ENCODE measurements at places on chromosomes 12 and 14.

- no peak for DNase-seq
Measured at GRCh38 chr14:37889087-37889486, 293.7 kb downstream of the TTC6 start.

DNA sequence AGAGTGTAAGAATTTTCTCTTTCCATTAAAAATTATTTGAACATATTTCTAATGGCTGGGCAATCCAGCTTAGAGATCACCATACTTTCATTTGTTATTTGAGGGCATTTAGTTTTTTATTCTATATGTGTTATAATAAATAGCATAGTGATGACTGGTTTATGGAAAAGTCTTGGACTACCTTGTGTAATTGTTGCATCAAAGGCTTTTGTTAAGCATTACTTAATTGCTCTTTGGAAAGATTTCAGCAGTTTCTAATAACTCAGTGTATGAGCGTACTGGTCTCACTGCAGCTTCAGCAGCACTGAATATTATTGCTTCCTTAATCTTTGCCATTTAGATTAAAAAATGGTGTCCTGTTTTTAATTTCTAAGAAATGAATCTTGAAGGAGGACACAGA is 22.8 kb downstream of the TMEM19 start:
- no peak for DNase-seq

GRCh38 chr14:74034572-74034971 is 15.4 kb downstream of the BBOF1 start:
- DNase-seq, result no peak

- no peak for DNase-seq
Measured at GRCh38 chr14:93941293-93941910, 14.3 kb downstream of the FAM181A start.

DNA sequence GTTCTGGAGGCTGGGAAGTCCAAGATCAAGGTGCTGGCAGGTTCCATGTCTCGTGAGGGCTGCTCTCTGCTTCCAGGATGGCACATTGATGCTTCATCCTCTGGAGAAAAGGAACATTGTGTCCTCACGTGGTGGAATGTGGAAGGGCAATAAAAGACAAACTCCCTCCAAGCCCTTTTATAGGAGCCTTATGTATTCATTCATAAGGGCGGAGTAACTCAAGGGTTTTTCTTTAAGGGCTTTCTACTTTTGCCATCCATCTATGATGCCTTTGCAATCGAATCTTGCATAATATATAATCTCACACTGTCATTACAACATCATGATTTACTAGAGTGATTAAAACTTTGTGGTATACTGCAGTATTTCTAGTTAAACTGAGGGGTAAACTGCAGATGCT is 132.7 kb upstream of the DDHD1 start:
- DNase-seq, result no peak

Data from omental fat pad (tissue), 4 donors.